ENCODE measurements at places on chromosomes 12 and 14. TPM values are rescaled to one million over a fixed set of nuclear protein-coding genes. Genes with fewer than 3 reads are reported as not detected.

DNA sequence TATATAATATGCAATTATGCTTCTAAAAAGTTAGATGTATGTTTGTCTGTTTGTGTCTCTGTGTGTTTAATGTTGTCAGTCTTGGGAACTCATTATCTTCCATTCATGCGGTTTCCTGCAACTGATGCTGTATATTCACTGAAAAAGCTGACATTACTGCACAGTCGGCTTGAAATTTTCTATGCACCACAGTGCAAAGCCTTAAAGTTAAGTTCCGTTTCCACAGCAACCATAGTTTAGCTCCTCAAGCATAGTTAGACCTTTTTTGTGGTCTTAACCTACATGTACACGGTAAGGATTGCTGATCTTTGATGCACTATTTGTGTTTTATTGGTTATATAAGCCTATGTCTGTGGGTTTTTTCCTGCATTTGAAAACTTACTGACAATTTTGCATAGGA lies 309.4 kb downstream of the KCNC2 start:
- no peaks in the 10 kb centered on the region for H3K27me3 ChIP-seq
- H3K27ac ChIP-seq: no peak overlapping the region
- DNase-seq: no peak
- no peaks in the 10 kb centered on the region for H3K4me1 ChIP-seq

DNA sequence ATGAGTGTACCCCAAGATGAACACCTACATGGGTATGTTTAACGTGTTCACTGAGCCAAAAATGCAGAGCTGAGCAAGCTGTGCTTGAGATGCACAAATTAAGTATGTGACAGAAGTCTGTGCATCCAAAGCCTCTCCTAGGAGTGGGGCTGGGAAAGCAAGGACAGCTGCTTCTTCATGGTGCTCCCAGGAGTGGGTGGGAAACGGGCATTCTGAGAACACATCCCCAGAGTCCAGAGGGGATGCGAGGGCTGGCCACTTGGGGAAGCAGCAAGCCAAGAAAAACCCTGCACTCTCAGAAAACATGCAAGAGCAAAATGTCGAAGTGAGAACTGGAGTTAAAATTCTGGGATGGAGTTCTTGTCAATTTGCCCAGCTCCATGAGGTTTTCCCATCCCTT lies 414.3 kb downstream of the BCAT1 start:
- H3K27ac ChIP-seq: no peak overlapping the region
- H3K36me3 ChIP-seq: no peaks in the 10 kb centered on the region
- no peak for DNase-seq
- no peaks in the 10 kb centered on the region for H3K27me3 ChIP-seq
- H3K4me3 ChIP-seq: no peak overlapping the region
- H3K4me1 ChIP-seq: no peaks in the 10 kb centered on the region

The GNG2 gene
- total RNA-seq: 139 TPM

DNA sequence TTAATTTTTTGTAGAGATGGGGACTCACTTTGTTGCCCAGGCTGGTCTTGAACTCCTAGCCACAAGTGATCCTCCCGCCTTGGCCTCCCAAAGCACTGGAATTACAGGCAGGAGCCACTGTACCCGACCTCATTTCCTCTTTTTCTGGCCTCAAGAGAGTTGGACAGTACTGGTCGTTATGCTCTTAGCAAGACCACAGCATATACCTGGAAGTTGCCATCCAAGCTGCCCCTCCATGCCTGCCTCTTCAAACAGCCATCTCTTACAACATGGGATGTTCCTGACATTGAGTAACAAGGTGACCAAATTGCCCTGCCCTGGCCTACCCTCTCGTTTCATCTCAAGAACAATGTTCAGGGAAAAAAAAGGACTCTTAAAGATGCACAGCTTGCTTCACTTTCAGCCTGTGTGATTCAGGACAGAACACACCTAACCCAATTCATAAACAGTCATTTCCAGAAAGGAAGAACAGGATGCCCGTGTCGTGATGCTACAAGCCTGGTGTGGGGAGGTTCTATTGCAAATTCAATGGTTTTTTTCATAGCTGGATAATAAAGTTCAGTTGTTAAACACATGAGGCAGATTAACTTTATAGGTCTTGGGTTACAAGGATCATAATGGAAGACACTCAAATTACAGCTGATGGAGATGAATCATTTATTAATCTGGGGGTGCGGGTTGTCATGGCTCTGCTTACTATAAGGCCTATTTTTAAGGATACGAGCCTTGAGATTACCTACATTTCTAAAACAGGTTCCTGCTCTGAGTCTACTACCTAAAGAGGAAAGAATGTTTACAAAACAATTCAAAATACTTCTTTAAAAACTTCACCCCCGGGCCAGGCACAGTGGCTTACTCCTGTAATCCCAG lies 11.9 kb downstream of the GLTP start:
- no peaks in the 10 kb centered on the region for H3K27me3 ChIP-seq
- H3K4me3 ChIP-seq: no peak overlapping the region
- no peak for DNase-seq
- peaks cover 17% of the 10 kb centered on the region for H3K4me1 ChIP-seq
- H3K36me3 ChIP-seq: peaks cover 10% of the 10 kb centered on the region
- no peak overlapping the region for H3K27ac ChIP-seq

Measured in CD4-positive, alpha-beta T cell (primary cell).